ENCODE measurements at places on chromosomes 2 and 18. TPM values are rescaled to one million over a fixed set of nuclear protein-coding genes. Genes with fewer than 3 reads are reported as not detected.

GRCh38 chr18:70289351-70290312, 787 bp downstream of the SOCS6 start:
- DNase-seq, result no peak

- DNase-seq, result no peak
Observed at GRCh38 chr2:3575534-3576262, 638 bp downstream of the RPS7 start.

GRCh38 chr2:61774351-61774750, 79.5 kb downstream of the FAM161A start:
- DNase-seq, result no peak

DNA sequence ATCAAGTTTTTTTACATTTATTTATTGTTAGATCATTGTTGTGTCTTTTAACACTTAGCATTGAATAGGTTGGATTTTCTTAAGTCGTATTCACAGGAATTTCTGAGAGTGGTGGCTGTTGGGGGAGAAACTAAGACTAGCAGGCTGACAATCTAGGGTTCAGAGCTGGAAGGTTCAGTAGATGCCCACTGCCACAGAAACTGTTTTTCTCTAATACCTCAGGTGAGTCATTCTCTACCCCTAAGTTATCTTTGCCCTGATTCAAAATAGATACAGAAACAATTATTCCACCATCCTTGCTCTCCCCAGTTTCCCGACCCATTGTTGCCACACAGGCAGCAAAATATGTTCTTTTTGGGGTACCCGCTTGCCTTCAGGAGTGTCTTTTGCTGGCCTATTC, 870.8 kb upstream of the ID2 start:
- no peak for DNase-seq

DNA sequence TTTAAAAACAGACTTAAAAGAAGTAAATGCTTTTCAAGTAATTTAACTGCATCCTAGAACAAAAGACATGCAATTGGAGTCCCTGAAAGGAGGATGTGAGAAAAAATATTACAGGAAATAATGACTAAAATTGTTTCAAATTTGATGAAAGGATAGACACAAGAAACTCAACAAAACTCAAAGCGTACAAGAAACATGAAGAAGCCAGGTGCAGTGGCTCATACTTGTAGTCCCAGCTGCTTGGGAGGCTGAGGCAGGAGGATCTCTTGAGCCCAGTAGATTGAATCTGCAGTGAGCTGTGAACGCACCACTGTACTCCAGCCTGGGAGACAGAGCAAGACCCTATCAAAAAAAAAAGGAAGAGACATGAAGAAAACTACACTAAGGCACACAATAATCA, 118.1 kb upstream of the SLC39A10 start:
- no peak for DNase-seq

DNA sequence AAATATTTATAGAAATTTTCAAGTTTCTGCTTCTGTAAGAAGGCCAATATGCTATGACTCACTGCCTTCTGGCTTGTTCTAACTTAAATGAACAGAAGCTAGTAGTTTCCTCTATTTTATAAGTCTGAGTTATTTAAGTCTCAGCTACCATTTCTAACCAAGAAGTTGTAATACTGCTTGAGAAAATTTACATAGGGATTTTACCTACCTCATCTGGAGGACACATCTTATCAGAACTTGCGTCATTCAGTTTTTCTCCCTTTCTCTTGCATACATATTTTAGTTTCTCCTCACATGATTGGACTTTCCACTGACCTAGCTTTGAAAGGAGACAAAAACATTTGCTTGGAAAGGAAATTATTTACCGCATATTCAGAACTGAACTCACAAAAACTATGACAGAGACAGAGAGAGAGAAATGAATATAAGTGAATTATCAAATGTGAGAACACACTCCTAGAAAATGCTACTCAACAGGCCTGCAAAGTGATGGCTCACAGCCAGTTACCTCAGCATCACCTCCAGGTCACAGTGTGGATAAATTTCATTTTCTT, 81.1 kb upstream of the CD302 start:
- no peak for DNase-seq

DNA sequence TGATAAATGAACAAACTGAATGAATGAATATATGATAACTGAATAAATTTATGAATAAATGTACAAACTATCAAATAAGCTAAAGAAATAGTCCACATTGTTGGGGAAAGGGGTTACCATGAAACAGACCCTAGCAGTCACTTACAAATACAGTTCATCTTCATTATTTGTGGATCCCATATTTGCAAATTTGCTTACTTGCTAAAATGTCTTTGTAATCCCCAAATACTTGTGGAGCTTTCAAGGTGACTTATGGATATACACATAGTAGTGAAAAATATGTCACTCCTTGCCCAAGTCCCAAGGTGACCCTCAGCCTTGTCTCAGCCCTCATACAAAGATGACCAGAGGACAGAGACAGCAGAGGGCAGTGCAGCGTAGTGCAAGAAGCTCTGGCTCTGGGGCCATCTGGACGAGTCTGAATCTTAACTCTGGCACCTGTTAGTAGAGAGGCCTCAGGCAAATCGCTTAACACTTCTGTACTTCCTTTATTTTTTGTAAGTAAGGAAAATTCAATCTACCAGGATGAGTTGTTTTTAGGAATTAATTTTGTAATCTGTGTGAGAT, 3.1 kb downstream of the PAIP2B start:
- no peak for DNase-seq

- no peak for DNase-seq
Observed at GRCh38 chr2:241081643-241082340, 20.3 kb downstream of the MTERF4 start.

- DNase-seq, result no peak
Observed at GRCh38 chr2:223971-224760, 39.7 kb downstream of the SH3YL1 start.

DNA sequence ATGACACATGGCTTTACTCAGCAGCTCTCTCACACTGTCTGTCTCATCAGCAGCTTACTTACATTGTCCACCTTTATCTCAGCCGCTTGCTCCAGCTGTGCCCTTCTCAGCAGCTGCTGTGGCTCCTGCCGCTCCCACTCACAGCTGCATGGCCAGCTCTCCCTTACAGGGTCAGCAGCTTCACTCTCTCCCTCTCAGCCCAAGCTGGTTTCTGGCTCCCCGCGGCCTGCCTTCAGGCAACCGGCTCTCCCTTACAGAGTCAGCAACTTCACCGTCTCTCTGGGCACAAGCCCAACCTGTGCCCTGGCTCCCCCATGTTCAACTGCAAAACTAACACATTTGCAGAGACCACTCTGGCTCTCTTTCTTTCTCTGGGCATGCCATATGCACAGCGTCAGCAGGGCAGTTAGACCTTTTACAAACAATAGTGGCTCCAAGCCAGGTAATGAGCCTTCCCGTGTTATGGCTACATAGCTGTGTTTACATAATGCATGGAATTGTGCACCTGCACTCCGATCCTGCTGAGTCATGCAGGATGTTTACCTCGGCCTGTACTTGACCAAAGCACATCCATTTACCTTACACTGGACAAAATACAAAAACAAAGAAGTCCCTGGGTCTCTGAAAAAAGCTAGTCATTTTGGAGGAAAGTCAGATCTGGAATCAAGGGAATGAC, 167.3 kb downstream of the DOK6 start:
- DNase-seq, result no peak

- DNase-seq, result no peak
Observed at GRCh38 chr18:8515142-8515865, 93.9 kb upstream of the RAB12 start.

TNFAIP6 gene
- polyA plus RNA-seq, result 1.8 TPM

ANO7 gene
- 1.7 TPM for polyA plus RNA-seq

ROCK2 gene
- 41.8 TPM for polyA plus RNA-seq

LHCGR gene
- 0.18 TPM for polyA plus RNA-seq

CPSF3 gene
- polyA plus RNA-seq, result 58.9 TPM

CDKL4 gene
- polyA plus RNA-seq, result 0.77 TPM

IAH1 gene
- polyA plus RNA-seq, result 50.2 TPM

PAIP2B gene
- polyA plus RNA-seq, result 16.8 TPM

SLC16A14 gene
- 7.7 TPM for polyA plus RNA-seq
